Left lobe of liver (tissue), 2 donors: ENCODE measurements at places on chromosomes 2 and 18. TPM values are rescaled to one million over a fixed set of nuclear protein-coding genes. Genes with fewer than 3 reads are reported as not detected.
A peak's percentile ranks its signal among the peaks of the same experiment; 100 is the strongest.

DNA sequence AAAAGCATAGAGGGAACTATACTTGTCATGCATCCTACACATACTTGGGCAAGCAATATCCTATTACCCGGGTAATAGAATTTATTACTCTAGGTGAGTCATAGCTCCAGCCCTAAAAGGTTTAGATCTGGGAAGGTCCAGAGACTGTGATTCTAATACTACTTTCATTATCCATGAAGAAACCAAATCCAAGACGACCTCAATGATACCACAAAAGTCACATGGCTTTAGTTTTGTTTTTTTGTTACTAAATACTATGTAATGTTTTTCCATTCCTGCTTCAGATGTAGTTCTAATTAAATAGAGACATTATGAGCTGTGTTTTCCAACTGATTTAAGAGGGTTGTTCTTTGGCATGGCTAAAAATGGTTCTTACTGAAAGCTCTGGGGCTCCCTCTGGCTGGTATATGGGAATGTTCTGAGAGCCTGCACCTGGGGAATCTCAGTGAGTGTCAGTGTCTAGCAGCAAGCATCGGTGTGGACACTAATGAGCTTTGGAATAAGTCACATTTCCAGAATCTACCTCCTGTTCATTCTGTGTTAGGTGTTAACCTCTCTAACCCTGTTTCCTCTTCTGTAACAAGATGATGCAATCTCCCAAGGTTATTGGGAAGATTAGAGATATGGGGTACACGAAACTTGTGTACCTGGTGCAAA is 20.5 kb upstream of the IL1RL2 start:
- no peak for DNase-seq

DNA sequence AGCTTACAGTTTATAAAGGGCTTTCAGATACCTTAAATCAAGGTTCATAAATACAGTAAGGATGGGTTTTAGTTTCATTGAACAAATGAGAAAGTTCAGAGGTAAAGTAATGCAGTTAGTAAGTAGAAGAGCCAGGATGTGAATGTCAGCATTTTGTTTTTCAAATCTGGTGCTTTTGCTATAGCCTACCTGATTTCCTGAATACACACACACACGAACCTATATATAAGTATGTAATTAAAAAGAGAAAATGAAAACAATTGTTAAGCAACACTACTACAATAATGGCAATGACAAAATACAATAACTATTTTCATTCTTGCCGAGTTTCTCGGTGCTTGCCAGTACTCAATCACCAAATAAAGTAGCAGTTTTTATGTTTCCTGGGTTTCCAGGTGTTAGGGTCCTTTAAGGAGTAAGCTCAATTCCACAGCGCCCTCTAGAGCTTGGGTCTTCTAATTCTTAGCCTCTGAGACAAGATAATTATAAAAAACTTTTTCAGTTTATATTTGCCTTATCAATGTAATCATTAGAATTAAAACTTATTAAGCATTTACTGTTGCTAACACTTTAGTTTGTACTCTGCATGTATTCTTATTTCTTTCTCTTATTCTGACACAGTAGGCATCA is 512.9 kb upstream of the ACVR2A start:
- no peak for DNase-seq

GRCh38 chr2:65436169-65436823 is 3.9 kb upstream of the SPRED2 start:
- peak; percentile 97 for DNase-seq

GRCh38 chr18:4444306-4444705 is 10.8 kb downstream of the DLGAP1 start:
- no peak for DNase-seq

Gene NAT8
- 26.3 TPM for total RNA-seq

Gene ZNF516
- total RNA-seq = 16.2 TPM

Gene DCTN1
- total RNA-seq = 41.3 TPM

Gene PSME4
- 35.3 TPM for total RNA-seq

Gene PTPRM
- 34.7 TPM for total RNA-seq

DNA sequence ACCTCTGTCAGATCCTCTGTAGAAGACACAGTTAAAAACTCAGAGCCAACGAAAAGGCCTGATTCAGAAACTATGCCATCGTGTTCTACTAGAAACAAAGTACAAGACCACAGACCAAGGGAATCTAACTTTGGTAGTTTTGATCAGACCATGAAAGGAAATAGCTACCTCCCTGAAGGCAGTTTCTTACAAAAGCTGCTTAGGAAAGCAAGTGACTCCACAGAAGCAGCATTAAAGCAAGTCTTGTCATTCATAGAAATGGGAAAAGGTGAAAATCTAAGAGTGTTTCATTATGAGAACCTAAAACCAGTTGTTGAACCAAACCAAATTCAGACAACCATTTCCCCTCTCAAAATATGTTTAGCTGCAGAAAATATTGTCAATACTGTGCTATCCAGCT is 58.2 kb downstream of the FSIP2 start:
- no peak for DNase-seq

DNA sequence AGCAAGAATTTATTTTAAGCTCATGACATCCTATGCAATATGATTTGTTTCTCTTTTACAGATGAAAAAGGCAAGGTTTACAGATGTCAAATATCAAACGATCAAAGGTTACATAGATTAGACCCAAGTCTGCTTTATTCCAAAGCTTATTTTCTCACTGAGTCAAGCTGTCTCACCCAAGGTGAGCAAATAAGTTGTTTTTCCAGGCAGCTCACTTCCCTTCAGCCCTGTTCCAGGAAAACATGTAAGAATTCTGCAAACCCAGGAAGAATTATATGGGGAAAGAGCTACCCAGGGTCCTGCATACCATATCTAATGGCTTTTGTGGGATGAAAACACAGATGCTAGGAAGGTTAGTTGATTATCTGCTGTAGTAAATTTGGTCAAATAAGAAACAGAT is 57.7 kb upstream of the SCN9A start:
- DNase-seq = no peak

DNA sequence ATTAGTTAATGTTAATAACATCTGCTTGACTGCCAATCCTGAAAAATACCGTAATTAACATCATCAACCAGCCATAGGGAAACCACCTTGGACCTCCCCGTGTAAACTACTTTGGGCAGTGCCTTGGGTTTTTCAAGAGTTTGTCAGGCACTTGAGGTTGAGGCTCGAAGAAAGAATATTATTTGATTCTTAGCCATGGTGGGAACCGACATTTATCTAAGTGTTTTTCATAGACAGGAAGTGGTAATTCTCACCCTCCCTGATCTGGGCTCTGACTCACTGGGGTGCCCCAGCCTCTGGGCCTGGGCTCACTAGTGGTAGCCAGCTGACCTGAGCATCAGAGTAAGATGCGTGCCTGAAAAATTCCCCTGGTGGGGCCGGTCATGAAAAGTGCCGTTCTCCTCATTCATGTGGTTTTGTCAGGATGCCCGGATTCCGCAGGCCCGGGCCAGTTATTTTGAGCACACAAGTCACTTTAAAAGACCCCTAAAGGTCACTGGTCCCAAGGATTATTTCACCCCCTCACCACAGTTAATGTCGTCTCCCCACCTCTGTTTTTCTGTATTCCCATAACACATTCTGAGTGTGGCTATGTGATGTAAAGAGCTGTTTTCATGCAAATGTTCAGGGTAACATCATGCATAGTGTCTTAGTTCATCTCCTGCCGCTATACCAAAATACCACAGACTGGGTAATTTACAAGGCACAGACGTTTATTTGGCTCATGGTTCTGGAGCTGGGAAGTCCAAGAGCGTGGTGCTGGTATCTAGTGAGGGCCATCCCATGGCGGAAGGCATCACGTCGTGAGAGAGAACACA is 21.6 kb upstream of the SPATA3 start:
- no peak for DNase-seq

Gene MRPS9
- total RNA-seq = 13.5 TPM

Gene TUBB8B
- not detected for total RNA-seq

Gene LIMS2
- 31.0 TPM for total RNA-seq

- DNase-seq = no peak
These were observed 2.7 kb downstream of the CHAC2 start for GRCh38 chr2:53770264-53770663.
